Epithelial cell of proximal tubule (primary cell): ENCODE measurements at places on chromosomes 7 and 10. TPM values are rescaled to one million over a fixed set of nuclear protein-coding genes. Genes with fewer than 3 reads are reported as not detected.

Gene CAV1
- 66.7 and 110 TPM in 2 replicates for total RNA-seq

Gene HNRNPA2B1
- 287 and 348 TPM in 2 replicates for total RNA-seq

Gene CABCOCO1
- 0.14 and 0.86 TPM in 2 replicates for total RNA-seq

Gene BAMBI
- 12.6 and 16.0 TPM in 2 replicates for total RNA-seq

Gene ENTPD7
- total RNA-seq = 20.3 and 25.5 TPM in 2 replicates

Gene LIPF
- total RNA-seq = not detected in 2 replicates

Gene TBXAS1
- total RNA-seq = 11.1 and 20.0 TPM in 2 replicates

Gene MRC1
- not detected in 2 replicates for total RNA-seq

Gene XRCC2
- 5.4 and 10.3 TPM in 2 replicates for total RNA-seq

Gene SFRP4
- 0.06 TPM in 1 of 2 replicates, not detected in the other for total RNA-seq

Gene POU6F2
- total RNA-seq = not detected in 2 replicates

Gene CLRN3
- total RNA-seq = not detected in 2 replicates

Gene RET
- total RNA-seq = 0.07 and 1.2 TPM in 2 replicates

Gene DDX50
- 32.8 and 35.6 TPM in 2 replicates for total RNA-seq

Gene GJD4
- not detected in 2 replicates for total RNA-seq

Gene HTR5A
- not detected in 2 replicates for total RNA-seq

Gene CDK1
- total RNA-seq = 127 and 141 TPM in 2 replicates

Gene COBL
- 1.5 and 6.6 TPM in 2 replicates for total RNA-seq
